T-helper 2 cell treated with Interferon-gamma antibody and Interleukin-4, amounts not matched to agents 5 μg/mL and 100 μg/mL, for 36 hours (primary cell): ENCODE measurements at places on chromosomes 6 and 20.

DNA sequence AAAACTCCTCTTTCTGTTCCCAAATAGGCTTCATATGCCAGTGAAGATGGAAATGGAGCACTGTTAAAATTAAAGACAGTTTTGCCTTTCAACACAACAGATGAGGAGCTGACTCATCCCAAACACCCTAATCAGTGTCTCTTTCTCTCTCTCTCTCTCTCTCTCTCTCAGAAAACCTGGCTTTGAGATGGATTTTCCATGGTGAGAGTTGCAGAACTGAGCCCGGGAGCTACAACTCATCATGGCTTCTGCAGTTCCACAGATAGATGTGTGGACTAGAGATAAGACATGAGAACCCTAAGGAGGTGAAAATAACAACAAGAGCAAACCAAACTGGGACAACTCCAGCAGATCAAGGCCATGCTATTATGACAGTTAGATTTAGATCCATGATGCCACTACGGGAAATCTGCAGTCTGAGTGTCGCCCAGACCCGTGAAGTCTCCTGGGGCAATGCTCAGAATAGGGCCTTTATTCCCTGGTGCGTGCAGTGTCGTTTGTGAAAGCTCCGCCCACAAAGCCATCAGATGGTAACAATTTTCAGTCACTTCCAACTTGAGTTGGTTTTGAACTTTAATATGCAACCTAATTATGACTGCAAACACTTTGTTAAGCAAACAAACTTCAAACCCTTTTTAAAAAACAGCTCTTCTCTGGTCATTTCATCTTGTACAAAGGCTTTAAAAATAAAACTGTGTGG lies 338.2 kb upstream of the PREP start:
- H3K27me3 ChIP-seq: no peaks in the 10 kb centered on the region
- no peak overlapping the region for H3K4me3 ChIP-seq
- no peak overlapping the region for H3K27ac ChIP-seq
- H3K36me3 ChIP-seq: peaks cover 13% of the 10 kb centered on the region

DNA sequence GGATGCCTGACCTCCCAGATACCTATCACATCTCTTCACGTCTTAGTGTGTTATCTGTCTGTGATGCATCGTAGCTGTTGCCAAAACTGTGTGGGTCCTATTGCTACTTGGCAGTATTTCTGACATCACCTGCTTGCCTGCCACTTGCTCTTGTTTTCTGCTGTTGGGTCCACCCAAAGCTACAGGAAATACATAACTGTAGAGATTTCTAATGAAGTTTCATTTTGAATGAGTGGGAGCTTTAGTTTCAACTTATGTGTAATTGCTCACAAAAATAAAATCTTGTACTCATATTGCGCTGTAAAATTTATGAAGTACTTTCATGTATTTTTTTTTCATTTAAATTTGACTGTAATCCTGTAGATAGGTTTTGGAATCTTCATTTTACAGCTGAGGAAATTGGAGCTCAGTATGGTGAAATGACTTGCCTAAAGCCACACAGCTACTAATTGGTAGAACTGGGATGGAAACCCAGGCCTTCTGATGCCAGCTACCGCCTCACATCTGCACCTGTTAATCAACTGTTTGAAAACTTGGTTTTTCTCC lies 113.6 kb upstream of the MAN1A1 start:
- H3K4me1 ChIP-seq: peaks cover 67% of the 10 kb centered on the region
- H3K27me3 ChIP-seq: no peaks in the 10 kb centered on the region
- peak overlapping the region; percentile 96 for H3K27ac ChIP-seq
- peak; percentile 45 for DNase-seq
- H3K4me3 ChIP-seq: peak overlapping the region; percentile 69

GRCh38 chr6:8274226-8274625 lies 161.1 kb downstream of the SLC35B3 start:
- no peak for DNase-seq
- H3K36me3 ChIP-seq: no peaks in the 10 kb centered on the region
- no peak overlapping the region for H3K27ac ChIP-seq
- H3K4me3 ChIP-seq: no peak overlapping the region

DNA sequence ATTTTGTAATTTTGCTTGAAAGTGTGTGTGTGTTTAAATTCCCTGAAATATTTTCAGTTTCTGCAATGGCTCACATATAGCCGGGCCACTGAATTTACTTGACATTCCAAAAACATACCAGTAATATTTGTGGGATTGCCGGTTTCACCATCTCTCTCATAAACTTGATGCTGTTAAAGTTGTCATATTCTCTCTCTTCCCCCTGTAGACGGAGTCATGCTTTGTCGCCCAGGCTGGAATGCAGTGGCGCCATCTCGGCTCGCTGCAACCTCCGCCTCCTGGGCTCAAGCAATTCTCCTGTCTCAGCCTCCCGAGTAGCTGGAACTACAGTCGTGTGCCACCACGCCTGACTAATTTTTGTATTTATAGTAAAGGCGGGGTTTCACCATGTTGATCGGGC lies 122.1 kb downstream of the TIAM2 start:
- no peaks in the 10 kb centered on the region for H3K27me3 ChIP-seq
- no peaks in the 10 kb centered on the region for H3K36me3 ChIP-seq
- H3K27ac ChIP-seq: no peak overlapping the region
- H3K4me1 ChIP-seq: peaks cover 15% of the 10 kb centered on the region
- H3K4me3 ChIP-seq: no peak overlapping the region
- DNase-seq: no peak

GRCh38 chr6:35083507-35083906 lies 57.6 kb downstream of the TCP11 start:
- peaks cover 2% of the 10 kb centered on the region for H3K4me1 ChIP-seq
- no peak for DNase-seq
- H3K36me3 ChIP-seq: no peaks in the 10 kb centered on the region
- no peak overlapping the region for H3K27ac ChIP-seq
- no peaks in the 10 kb centered on the region for H3K27me3 ChIP-seq
